ENCODE measurements at places on chromosomes 1 and 21. TPM values are rescaled to one million over a fixed set of nuclear protein-coding genes. Genes with fewer than 3 reads are reported as not detected.
A peak's percentile ranks its signal among the peaks of the same experiment; 100 is the strongest.

ICOSLG gene
- polyA plus RNA-seq = 1.9 TPM

FAM229A gene
- 6.9 TPM for polyA plus RNA-seq

OR14K1 gene
- polyA plus RNA-seq = not detected

TMEM200B gene
- polyA plus RNA-seq = 13.9 TPM

MTOR gene
- 45.4 TPM for polyA plus RNA-seq

HSD3B2 gene
- polyA plus RNA-seq = 0.17 TPM

DNTTIP2 gene
- 58.9 TPM for polyA plus RNA-seq

CLDN14 gene
- not detected for polyA plus RNA-seq

GRCh38 chr1:179951383-179952144 lies 3.0 kb upstream of the CEP350 start:
- no peak for DNase-seq

DNA sequence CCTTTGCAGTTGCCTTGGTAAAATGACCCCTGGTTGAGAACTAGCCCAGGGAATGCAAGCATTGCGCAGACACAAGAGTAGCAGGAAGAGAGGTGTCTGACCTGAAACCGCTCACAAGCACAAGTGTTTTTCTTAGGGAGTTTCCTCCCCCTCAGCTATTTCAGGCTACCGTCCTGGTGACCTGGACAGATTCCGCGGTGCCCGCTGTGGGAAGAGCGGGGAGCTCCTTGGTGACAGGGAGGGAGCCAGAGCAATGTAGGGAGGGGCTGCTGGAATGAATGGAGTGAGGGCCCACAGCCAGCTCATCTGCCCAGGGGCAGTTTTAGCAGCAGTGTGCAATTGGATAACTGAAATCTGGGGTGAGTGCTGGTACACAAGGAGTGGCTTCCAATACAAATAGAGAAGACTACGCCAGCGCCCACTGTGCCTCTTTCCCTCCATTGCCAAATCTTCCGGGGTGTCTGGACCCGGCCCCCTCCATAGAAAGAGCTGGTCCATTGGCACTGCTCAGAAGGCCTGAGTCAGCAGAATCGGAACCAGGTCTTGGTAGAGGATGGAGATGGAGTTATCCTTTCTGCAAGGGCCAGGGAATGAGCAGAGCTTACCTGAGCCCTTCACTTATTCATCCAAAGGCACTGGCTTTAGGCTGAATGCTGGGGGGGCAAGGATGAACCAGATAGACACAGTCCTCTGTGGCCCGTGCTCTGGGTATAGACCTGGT lies 82.8 kb downstream of the TRABD2B start:
- no peak for DNase-seq

DNA sequence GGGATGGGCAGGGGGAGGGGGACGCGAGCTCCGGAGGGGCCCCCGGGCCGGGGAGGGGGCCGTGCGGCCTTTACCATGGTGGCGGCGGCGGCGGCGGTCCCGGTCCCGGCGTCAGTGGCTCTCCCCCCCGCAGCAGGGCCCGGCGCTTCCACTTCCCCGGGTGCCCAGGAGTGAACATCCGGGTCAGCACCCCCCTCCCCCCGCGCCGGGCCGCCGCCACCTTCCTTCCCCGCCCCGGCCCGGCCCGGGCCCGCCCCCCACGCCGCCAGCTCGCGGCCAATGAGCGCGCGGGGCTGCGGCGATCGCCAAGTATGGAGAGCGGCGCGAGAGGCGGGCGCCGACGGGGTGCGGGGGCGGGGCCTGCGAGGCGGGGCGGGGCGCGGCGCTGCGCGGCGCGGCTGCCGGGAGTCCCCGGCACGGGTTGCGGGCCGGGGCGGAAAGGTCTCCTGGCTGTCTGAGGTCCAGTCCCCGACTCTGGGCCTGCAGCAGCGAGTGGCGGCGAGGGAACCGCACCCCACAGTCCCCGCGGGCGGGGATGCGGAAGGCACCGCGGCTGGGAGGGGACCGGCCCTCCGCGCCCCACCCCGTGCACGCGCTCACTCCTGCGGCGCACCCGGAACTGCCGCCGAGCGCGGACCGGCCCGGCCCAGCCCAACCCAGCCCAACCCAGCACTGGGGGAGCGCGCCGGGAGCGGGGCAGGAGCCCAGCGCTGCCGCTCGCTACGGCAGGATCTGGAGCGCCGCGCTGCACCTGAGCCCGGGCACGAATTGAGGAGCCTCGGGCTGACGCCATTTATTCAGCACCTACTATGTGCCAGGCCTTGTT lies at the start of gene CAPZB:
CAPZB (minus strand) TSS at position 178 of the 826 bp plus-strand sequence; CDS start at position 77, 101 bp downstream.
- peak; percentile 94 for DNase-seq

- DNase-seq = no peak
These were observed 54.5 kb upstream of the RAP1A start for GRCh38 chr1:111565079-111565478.

DNA sequence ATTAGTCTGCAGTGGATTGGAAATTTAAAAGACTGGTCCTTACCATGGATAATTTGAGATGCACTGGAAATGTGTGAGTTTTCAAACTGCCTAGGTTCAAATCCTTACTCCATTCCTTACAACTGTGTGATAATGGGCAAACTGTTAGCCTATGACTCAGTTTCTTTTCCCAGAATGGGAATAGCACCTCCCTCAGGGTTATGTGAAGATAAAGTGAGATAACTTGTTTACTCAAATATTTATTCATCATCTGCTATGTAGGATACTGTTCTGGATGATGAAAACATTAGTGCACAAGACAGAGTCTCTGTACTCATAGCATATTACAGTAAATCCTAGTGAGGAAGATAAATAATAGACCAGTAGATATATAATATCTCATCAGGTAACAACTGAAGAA lies 28.6 kb downstream of the LRIG2 start:
- no peak for DNase-seq

DNA sequence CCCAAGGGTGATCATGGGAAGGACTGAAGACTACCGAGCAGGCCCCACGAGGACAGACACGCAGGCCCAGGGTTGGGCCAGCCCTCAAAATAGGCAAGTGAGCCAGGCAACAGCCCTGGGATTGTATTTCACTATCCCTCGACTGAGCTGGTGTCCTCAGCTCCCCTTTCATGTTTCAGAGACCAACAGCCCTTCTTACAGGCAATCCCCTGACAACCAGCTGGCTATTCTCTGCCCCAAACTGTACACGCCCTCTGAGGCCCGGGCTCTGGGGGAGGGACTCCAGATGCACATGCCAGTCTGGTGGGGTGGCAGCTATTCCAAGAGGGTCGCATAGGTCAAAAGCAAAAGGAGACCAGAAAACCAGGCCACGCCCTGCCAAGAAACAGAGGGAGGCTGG lies 243.0 kb downstream of the TOMM20 start:
- no peak for DNase-seq

DNA sequence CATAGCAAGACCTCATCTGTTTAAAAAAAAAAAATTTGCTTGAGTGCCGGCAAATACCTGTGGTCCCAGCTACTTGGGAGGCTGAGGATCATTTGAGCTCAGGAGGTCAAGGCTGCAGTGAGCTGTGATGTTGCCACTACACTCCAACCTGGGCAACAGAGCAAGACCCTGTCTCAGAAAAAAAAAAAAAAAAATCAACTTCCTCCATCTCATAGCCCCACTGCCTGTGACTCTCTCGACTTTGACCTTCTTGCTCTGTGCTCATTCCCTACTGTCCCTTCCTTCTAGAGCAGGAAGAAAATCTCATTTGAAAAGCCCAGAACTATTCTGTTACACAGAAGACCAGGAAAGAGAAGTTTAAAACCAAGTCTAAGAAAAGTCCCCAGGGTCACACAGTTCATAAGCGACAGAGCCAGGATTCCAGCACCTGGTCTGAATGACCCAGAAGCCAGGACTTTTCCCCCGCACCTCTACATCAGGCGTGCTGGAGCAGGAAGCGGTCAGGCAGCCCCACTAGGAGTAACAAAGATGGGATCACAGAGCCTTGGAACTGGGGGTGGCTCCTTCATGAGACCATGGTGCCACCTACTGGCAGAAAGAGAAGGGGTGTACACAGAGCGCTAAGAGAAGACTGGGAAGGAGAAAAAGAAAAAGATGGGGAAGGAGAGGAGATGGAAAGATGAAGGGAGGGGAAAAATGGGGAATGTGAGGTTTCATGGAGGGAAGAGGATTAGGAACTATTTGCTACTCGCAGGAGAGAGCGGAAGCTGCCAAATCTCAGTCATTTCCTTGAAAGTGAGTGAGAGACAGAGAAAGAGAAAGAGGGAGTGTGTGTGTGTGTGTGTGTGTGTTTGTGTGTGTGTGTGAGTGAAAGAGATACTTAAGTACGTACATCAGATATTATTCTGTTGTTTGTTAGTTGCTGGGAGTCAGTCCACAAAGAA lies 3.1 kb upstream of the P3R3URF start:
- peak; percentile 92 for DNase-seq

DNA sequence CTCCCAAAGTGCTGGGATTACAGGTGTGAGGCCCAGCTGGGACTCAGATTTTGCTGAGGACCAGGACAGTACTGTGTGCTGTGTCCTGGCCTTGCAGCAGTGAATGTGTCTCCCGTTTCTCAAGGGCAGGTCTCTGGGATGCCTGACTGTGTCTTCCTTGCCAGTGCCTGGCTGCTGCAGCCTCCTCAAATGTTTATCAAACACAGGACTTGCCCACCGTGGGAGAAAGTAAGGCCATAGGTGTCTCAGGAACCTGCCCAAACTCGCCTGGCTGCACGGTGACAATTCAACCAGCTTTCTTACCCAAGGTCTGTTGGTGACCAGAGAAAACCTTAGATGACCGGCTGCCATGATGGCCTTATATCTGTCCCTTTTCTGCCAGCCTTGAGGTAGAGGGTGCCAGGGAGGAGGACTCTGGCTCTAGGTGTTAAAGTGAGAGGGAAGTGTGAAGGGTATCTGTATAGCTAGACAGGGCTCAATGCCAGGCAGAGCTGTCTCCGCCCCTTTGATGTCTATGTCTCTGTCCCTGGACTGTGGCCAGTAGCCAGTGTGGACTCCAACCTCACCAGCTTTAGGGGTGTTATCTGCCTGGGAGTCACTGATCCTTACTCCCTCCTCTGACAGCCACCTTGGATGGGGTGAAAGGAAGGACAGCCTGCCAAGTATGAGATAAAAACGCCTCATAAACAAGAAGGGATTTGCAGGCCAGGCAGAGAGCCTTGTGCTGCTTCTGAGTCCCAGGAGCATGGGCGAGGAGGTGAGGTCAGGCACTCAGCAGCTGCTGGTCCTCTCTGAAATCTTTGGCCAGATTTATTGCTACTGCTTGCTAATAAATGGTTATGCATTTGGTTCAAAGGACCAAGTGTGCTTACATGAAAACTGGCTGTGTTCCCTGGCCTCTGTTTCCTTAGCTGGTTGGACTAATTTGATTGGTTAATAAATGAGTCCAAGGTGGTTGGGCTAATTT lies 22.3 kb downstream of the IL6R start:
- no peak for DNase-seq

DNA sequence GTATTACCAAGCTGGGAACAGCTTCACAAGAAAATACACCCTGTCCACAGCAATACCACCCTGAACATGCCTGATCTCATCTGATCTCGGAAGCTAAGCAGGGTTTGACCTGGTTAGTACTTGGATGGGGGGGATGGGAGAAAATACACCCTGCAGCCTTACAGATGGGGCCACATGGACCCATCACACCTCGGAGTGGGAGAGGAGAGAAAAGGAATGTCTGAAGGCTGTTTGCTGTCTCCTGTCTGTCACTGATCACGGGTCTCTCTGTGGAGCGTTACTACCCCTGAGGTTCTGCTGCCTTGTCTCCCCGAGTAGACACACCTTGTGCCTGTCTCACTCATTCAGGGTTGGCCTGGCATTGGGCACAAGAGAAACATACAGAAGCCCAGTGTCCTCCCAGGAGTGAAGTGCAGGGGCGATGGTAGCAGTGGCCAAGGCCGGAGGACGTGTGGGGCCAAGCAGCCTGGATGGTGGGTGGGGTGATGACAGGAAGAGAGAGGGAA lies 48.0 kb downstream of the TEX35 start:
- no peak for DNase-seq

- DNase-seq = no peak
These were observed 100.3 kb downstream of the BEND5 start for GRCh38 chr1:48676376-48676775.

GRCh38 chr1:43580039-43580438 lies 49.4 kb downstream of the PTPRF start:
- DNase-seq = no peak

- DNase-seq = no peak
These were observed 15.1 kb downstream of the ZBTB8B start for GRCh38 chr1:32480003-32480402.

GRCh38 chr21:45270306-45270821 lies 17.3 kb downstream of the POFUT2 start:
- DNase-seq = peak; percentile 16

DNA sequence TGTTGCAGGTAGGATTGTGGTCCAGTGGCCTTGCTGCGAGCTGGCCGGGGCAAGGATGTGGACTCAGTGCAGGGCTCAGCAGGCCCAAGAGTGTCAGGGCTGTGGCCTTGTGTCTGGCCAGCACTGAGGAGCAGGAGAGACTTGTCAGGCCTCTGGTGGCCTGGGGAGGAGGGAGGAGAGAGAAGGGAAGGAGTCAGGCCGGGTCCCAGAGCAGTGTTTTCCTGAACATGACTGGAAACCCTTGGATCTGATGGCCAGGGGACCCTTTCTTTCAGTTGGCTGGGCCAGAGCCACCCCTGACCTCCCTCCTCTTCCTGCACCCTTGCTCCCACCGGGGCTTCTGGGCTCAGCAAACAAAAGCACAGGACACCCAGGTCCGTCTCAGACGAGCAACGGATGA lies 5.1 kb downstream of the IBA57 start:
- no peak for DNase-seq

- no peak for DNase-seq
These were observed 32.2 kb downstream of the KLHDC7A start for GRCh38 chr1:18512883-18513282.

- peak; percentile 41 for DNase-seq
These were observed 706 bp downstream of the RNF19B start for GRCh38 chr1:32963746-32964460.

DNA sequence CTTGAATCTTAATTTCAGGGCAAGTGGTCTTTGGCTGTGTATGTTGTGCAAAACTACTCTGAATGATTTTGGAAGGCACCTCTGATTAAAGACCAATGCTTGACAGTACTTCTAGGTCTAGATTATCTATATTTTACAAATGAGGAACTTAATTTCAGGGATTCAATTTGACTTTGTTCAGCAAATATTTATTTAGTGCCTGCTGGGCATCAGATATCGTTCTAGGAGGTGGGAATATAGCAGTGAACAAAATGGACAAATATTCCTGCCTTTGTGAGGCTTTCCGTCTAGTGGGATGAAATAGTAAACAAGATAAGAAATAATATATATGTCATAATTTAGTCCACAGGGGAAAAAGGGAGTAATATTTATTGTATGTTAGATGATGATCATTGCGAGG lies 4.7 kb downstream of the ZNF326 start:
- no peak for DNase-seq

- DNase-seq = no peak
These were observed 12.2 kb downstream of the SH3BP5L start for GRCh38 chr1:248813546-248813945.

- no peak for DNase-seq
These were observed 7.1 kb upstream of the UBXN10 start for GRCh38 chr1:20178634-20179370.

GRCh38 chr1:175742790-175743459 lies 470 bp downstream of the TNR start:
- DNase-seq = no peak

GRCh38 chr1:38139738-38140487 lies 93.3 kb upstream of the POU3F1 start:
- no peak for DNase-seq

- no peak for DNase-seq
These were observed 8.7 kb upstream of the NRAS start for GRCh38 chr1:114725230-114725629.

- DNase-seq = no peak
These were observed 89.4 kb downstream of the GRIK3 start for GRCh38 chr1:36944883-36945282.

All from left lung (tissue), 14 donors.